ENCODE measurements at places on chromosomes 3 and 15.

DNA sequence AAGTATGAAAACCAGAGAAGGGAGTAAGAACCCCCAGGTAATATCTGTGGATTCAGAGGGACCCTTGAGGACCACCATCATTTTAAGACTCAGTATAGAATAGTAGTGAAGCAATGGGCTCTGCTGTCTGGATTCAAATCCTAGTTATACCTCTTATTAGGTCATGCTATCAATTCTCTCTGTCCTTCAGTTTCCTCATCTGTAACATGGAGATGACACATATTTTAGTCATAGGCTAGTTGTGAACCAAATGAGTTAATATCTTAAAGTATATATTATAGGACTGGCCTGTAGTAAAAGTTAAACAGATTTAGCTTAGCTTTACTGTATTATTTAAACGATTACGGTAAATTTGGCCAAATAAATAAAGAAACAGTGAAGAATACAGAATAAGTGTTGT, 177.3 kb upstream of the GOLIM4 start:
- DNase-seq = no peak

DNA sequence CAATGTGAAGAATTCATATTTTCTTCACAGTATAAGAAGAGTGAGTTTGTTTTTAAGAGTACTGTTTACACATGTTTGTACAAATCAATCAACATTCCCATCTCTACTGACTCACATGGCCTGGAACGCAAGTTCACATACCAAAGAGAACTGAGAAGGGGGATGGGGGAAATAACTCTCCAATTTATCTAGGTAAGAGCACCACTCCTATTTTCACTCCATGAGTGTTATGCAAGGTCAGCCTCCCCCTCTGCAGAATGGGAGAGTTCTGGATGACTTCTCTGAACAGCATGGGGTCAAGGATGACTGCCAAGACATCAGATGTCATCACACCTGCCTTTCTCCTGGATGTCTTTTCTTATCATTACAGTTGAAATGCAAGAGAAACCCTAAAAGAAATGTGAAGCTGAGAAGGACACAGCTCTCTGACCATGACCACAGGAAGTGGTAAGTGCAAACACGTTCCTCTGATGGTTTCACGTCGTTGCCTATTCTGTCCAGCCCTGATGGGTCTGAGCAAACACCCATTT, 95.2 kb downstream of the SEMA6D start:
- peak; percentile 47 for DNase-seq

DNA sequence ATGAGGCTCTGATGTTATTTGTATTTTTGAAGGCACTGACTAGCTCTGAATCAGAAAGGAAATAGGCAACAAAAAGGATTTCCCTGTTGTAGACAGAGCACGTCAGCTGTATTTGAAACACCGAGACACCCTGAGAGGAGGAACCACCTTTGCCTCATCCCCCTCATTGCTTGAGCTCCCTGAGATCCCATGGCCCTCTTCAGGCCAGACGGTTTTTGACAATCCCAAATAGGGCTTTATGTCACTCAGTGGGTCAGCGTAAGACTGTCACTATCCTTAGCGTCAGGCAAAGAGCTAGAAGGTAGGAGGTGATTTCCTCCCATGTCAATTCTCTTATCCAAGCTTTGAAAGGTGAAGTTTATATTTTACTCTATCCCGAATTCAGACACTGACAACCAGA, 254.3 kb downstream of the ZNF621 start:
- no peak for DNase-seq

- peak; percentile 14 for DNase-seq
Observed at GRCh38 chr15:27183201-27183600, 212.2 kb downstream of the GABRG3 start.

- peak; percentile 87 for DNase-seq
Observed at GRCh38 chr3:24683633-24684384, 189.2 kb upstream of the THRB start.

GRCh38 chr3:37989821-37990480, 635 bp upstream of the VILL start:
- no peak for DNase-seq

- peak; percentile 54 for DNase-seq
Observed at GRCh38 chr3:159239059-159239458, 437.2 kb downstream of the MFSD1 start.

GRCh38 chr3:25380222-25380739, 47.8 kb upstream of the RARB start:
- DNase-seq = peak; percentile 3

- DNase-seq = no peak
Observed at GRCh38 chr3:162538906-162539305, 1042.3 kb downstream of the OTOL1 start.

GRCh38 chr3:37492977-37493471, 318.6 kb upstream of the LRRFIP2 start:
- peak; percentile 71 for DNase-seq

- peak; percentile 51 for DNase-seq
Observed at GRCh38 chr3:28924744-28925360, 356.0 kb upstream of the RBMS3 start.

Measured in fibroblast of skin of scalp (primary cell).